A549 (cell line): ENCODE measurements at places on chromosomes 12 and 14.

GRCh38 chr14:64838656-64839055, 41.1 kb downstream of the SPTB start:
- DNase-seq: no peak

DNA sequence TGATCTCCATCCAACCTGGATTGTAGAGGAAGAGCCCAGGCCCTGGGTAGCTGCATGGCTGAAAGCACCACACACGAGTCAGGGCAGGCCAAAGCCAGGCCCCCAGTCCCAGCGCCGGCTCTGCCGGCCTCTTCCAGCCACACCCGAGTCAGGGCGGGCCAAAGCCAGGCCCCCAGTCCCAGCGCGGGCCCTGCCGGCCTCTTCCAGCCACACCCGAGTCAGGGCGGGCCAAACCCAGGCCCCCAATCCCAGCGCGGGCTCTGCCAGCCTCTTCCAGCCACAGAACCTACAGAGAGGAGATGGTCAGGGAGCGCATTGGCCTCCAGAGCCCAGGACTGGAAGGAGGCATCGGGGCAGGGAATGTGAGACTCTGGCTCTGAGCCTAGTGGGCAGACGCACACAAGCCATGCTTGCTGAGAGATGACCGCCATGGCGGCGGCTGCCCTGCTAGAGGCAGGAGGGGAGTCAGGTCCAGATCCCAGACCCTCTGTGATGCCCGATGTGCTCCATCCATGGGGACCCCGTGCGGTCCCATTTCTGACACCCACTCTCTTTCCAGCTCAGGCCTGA, 30.2 kb downstream of the BEGAIN start:
- no peak for DNase-seq

DNA sequence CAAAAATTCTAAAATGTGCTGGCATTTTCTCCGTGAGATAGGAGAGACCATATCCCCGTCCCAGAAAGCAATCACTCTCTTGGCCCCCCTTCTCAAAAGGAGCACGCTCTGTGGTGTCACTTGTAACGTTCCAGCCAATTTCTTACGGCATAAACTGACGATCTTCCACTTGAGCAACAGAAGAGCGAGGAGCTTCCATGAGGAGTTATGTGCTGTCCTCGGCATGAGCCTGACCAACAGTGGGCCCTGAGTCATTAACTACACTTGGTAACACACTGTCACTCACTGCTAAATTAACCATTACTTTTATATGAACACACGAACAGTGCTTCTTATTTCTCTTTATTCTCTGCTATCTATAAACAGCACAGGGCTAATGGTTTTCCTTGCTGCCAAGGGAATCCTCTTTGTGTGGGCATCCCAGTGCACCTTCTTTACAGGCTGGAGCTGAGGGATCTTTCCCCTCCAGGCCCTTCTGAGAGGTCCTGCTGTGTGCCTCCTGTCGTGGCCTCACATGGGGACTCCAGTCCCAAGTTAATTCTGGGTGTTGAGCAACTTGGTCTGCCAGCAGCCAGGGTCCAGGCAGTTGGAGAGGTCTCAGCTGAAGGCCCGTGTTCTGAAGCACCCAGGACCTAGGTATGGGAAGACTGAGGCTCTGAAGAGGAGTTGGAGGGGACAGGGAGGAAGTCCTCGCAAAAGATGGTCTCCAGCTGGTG, 9.4 kb downstream of the SLC6A13 start:
- no peak for DNase-seq

GRCh38 chr14:54121466-54122027, 164.9 kb upstream of the BMP4 start:
- no peak for DNase-seq

DNA sequence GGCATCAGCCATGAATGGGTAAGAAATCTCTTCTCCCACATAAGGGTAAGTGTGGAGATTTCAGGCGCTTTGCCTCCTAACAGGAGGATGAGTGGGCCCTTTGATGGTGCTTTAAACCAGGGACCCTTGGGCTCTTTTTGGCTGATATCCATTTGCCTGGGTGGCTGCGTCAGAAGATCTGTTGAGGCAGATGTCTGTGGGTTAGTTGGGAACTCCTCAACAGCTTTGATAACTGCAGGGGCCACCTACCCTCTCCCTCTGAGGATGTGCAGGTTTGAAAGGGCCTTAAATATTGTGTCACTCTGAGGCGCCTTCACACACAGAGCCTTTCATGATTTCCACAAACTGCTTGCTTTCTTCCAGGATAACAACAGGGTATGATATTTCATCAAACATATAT, 210.7 kb downstream of the PPM1H start:
- DNase-seq: no peak

DNA sequence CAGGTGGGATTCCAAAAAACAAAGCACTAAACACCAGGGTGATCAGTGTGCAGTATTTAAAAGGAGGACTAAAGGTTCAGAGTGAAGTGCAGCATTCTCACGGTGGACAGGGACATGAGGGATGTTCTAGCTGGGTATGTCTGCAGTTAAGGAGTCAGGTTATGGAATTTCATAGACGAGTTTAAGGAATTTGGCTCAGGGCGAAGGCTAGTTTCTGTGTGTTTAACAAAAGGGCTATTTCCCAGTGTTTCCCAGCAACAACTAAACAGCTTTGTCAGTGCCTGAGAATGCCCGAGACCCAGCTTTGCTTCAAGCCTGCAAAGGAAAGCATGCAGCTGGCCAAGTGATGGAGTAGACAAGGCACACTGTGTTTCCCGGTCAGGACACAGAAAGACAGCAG, 7.0 kb downstream of the KRT1 start:
- peak; percentile 14 for DNase-seq

- no peak for DNase-seq
Observed at GRCh38 chr14:44640416-44640815, 133.3 kb upstream of the FSCB start.

DNA sequence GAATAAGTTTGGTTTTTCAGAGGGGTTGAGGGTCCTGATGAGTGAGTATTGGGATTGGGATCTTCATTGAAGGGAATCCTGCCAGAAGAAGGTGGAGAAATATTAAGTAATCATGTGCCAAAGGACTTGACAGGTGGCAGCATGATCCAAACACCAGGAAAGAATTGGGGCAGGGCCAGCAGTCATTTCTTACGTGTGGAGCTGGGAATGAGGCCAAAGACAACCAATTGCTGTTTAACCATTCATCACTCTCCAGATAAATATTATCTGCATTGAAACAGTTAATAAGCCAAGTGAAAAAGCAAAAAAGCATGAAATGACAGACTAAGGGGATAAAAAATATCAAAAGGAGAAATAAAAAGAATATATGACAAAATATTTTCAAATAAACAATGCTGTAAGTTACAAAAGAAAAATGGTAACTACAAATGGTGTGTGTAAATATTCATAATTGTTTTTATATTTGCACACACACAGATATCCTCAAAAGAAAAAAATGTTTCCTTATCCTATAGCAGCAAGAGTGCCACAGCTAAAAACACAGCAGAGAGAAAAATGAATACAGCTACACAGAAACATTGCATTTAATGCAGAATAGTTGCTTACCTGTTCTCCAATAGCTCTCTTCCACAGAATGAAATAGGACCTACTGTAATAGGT, 26.2 kb downstream of the C2CD5 start:
- peak; percentile 32 for DNase-seq

GRCh38 chr12:64450057-64450640, 1.8 kb upstream of the TBK1 start:
- no peak for DNase-seq

DNA sequence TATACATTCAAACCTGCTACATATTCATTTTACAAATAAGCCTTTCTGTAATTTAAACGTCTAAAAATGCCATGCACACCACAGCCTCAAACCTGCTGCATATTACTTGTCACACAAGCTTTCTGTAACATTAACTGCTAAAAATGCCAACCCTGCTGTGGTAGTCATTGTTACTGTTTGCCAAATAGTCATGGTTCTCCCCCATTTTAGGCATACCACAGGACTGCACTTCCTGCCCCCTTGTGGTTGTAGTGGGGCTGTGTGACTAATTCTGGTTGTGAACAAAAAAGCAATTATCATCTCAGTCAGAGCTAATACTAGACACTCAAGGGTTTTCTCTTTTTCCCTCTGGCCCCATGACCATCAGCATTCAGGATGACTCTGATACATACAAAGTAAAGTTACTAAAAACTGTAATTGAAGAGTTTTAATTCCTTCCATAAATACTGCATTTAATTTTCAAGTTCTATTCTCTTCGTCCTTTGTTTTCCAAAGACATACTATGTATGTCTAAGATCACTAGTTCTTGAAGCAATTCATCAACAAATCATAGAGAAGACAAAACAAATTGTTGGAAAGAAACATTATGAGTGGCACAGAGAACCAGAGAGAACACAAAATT, 5.7 kb upstream of the SLC35F4 start:
- DNase-seq: peak; percentile 43

- no peak for DNase-seq
Observed at GRCh38 chr14:68661226-68662225, 131.3 kb downstream of the ZFP36L1 start.

DNA sequence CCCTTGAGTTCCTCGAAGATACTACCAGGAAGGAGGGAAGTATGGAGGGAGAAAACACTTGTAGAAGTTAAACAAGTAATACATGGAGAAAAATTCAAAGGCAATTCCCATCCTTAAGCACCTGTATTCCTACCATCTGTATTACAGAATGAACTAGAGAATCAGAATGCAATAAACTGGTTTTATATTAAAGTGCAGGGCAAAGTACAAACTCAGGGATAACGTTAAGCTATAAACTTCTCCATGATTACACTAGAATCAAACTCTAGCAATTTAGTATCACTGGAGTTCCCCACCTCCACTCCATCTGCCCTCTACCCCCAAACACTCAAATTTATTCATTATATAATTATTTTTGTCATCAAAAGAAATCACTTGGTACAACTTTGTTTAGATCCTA, 13.1 kb downstream of the PAWR start:
- no peak for DNase-seq

DNA sequence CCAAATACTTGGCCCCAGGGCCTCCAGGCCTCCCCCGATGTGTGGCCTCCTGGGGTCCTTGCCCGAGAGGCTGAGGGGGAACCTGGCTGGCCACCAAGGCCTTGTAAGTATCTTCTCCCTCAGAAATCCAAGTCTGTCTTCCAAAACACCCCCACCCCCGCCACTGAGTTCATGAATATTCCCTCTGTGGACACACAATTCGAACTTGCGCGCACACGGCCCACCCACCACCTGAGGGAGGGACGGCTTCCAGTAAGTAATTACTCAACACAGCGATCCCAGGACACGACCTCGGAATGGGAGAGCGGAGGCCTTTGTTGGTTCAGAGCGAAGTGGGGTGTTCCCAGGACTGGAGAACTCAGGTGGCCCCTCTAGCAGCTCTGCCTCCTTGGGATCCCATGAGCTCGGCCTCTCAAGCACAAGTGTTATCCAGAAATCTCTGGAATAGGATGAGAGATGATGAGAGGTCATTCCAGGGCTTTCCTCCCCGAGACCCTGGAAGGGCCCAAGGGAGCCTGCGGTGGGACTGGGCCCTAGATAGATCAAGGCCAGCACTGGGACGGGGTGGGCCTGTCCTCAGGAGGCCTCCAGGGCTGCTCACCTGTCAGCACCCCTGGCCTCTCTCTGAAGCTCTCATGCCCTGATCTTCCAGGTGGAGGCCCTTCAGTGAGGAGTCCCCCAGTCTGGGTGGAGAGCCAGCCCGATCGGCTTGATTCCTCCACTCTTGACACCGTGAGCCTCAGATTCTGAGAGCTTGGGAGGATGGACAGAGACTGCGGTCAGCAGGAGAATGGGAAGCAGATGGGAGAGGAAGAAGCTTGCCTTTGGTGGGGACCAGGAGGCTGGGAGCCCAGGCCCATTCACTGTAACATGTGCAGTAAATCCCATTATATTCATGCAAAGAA, 219.0 kb upstream of the RTL1 start:
- DNase-seq: no peak

- no peak for DNase-seq
Observed at GRCh38 chr14:75842551-75842950, 139.2 kb downstream of the TGFB3 start.

DNA sequence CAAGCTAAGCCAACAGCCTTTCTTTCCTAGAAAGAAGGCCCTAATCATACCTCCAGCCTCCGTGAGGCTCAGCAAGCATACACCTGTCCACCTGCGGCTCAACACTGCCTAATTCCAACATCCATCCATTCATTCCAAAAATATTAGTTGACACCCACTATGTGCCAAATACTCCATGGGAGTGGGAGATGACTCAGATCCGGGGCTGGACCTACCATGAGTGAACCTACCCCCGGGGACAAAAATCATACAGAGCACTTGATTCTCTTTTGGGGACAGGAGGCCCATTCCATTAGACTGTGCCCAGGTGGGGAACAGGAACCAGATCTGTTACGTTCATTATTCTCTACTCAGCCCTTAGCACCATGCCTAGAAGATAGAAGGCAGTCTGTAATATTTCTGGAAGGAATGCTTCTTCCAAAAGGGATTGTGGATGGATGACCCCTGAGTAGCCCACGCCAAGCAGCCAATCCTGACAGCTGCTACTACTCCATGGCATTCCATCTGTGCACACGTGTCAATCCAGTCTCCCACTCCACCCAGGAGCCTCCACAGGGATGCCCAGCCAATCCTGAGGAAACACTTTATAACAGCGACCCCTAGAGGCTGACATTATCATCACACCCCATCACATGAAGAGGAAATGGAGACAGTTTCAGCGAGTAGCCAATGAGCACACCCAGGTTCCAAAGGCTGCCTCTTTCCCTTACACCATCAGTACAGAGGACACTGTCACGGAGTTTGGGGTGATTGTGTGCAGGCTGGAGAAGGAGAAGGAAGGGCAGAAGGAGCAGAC, 170.7 kb downstream of the ESRRB start:
- peak; percentile 50 for DNase-seq

- no peak for DNase-seq
Observed at GRCh38 chr12:30878024-30878423, 48.5 kb upstream of the TSPAN11 start.

- no peak for DNase-seq
Observed at GRCh38 chr12:51321882-51322281, 2.1 kb downstream of the BIN2 start.

- peak; percentile 2 for DNase-seq
Observed at GRCh38 chr12:82019533-82019932, 260.4 kb upstream of the PPFIA2 start.

DNA sequence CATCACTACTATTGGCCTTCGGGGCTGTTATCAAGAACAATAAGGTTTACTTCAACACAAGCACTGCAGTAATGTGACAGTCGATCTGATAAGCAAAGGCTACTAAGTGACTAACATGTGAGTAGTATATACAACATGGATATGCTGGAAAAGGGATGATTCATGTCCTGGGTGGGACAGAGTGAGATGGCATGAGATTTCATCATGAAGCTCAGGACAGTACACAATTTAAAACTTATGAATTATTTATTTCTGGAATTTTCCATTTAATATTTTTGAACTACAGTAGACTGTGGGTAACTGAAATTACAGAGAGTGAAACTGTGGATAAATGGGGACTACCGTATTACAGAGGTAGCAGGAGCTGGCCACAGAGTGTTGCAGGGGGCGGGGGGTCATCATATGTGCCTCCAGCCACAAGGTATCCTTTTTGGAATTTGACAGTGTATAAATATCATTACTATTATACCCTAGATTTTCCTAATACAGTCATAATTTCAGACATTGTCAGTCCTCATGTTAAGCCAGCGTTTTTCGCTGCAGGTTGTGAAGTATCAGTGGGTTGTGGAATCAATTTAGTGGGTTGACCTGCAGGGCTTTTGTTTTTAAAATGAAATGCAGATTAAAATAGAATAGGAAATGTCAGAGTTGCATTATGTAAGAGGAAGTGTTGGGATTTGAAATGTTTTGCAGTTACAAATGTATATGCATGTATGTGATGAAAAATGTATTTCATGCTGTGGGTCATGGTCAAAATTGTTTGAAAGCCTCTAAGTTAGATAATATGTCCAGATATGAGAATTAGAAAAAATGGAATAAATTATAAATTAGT, 148.0 kb upstream of the NUDT4 start:
- DNase-seq: peak; percentile 24
